ENCODE measurements at places on chromosomes 6 and 20. TPM values are rescaled to one million over a fixed set of nuclear protein-coding genes. Genes with fewer than 3 reads are reported as not detected.

Gene KIAA1586
- total RNA-seq = 8.8 TPM

Gene L3MBTL1
- total RNA-seq = 5.5 TPM

Gene HLA-DQA1
- total RNA-seq = 7.7 TPM

Gene VWA7
- total RNA-seq = 6.2 TPM

Gene ZFP64
- total RNA-seq = 6.7 TPM

Gene NRM
- 5.3 TPM for total RNA-seq

Gene TMEM200A
- total RNA-seq = 0.29 TPM

GRCh38 chr20:4942331-4942730, 59.0 kb downstream of the SLC23A2 start:
- DNase-seq = no peak

DNA sequence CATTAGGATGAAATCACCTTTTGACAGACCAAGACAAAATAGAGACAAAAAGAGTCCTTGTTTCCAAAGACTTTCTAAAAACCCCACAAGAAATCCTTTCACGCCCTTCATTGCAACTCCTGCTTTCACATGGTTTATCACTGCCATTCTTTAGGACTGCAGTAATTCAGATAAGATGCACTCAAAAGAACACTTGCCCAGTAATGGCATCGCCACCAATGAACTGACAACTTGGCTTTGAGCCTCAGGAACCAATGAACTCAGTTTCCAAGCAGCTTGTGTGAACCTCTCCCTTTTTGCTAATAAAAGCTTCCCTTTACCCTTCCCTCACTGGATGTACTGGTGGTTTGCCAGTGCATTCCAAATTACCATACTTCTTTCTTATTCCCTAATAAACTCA, 21.8 kb downstream of the OSTM1 start:
- no peak for DNase-seq

GRCh38 chr20:42531508-42531961, 658.2 kb downstream of the PTPRT start:
- DNase-seq = no peak

DNA sequence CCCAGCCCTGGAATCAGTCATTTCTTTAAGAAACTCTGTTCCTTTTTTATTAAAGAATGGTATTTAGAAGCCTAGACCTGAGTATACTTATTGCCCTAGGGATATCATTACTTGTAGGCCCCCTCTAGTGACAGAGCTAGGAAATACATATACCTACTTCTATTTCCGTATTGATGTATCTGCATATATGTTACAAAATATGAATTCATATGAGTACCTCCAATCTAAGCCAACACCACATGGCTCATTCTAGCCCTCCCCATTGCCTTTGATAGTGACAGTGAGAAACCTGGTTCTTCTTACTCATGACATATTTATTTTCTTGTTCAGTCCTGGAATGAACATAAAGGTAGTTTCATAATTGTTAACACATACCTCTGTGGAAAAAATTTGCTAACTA, 137.2 kb downstream of the FARS2 start:
- no peak for DNase-seq

DNA sequence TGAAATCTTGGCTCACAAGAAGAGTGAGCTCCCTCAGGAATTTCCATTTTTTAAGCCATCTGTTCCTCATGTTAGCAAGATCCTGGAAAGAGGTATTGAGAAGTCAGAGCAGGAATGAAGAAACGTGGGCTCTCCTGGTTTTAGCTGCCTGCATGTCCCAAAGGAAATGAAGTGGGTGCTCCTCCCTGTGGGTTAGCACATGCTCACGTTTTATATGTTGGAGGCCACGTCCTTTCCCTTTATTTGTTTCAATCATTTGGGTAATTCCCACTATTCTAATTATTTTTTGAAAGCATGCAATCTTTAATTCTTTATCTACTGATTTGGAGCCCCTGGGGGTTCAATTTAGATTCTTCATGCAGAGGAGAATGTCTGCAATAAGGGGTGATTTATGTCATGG, 4.3 kb upstream of the MAP3K4 start:
- no peak for DNase-seq

DNA sequence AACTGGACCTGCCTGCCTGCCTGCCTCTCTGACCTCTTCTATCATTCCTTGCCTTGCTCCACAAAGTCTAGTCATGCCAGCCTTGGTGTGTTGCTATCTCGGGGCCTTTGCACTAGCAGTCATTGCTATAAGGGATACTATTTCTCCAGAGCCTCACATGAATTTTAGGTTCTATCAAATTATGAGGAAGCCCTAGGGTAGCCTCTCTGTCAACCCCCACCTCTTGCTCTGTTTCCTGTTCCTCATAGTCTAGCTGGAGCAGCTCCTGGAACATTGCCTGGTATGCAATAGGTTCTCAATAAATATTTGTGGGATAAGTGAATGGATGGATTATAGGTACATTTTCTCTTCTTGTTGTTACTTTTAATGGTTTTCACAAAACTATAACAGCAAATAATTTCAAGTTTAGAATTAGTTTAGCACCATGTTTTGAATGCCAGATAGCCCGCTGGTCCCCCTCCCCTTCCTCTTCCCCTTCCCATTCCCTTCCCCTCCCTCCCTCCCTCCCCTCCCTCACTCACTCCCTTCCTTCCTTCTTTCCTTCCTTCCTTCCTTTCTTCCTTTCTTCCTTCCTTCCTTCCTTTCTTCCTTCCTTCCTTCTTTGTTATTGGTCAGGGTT, 46.9 kb upstream of the DTNBP1 start:
- no peak for DNase-seq

DNA sequence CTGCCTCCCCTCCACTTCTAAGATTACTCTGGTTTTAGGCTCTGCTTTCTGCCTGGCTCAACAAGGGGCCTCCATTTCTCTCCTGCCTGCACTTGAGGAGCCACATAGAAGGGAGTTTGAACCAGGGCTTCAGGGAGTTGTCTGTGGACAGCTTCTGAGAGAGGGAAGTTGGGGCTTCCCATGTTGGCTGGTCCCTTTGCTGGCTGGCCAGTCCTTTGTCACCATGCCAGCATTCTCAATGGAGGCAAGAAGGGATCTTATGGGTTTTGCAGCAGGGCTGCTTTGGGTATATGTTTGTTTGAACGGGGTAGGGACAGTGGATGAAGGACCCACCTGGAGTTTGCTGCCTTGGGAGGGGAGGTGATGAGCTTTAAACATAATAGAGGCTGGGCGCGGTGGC, 124.9 kb downstream of the CARMIL1 start:
- DNase-seq = no peak

DNA sequence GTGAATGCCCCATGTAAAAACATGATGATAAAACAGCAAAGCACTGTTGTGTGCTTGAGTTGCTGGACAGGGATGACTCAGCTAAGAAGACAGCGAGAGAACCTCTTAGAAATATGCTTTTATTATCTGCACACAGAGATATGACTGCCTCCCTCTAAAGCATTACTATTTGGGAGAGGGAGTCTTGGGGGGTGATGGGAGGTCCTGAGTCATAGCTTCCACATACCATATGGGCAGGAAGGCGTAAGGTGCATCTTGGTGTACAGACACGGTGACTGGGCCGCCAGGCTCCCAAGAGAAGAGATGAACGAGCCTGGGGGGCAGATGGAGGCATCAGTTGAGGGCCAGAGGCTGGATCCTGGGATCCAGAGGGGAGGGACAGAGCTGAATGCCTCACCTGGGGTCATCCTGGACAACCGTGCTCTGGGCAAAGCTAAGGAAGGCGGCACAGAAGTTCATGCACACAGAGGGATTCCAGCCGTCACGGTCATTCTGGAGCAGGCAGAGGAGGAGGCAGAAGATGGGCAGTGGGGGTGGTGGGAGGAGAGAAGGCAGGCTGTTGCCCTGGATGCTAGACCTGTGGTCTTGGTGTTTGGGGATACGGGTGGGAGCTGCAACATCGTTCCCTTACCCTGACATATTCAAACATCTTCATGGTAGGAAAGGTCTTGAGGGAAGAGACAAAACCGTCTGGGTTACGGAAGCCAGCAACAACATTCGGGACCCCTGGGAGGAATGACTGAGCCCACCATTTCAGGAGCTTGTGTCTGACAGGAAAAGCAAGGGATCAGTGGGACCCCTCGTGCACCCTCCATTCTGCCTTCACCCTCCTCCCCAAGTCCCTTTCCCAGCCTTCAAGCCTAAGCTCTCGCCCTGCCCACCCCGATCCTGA, 2.0 kb downstream of the DXO start:
- no peak for DNase-seq

GRCh38 chr6:80446454-80447045, 340.1 kb downstream of the BCKDHB start:
- no peak for DNase-seq

- DNase-seq = no peak
Measured at GRCh38 chr6:111657146-111657545, 51.5 kb upstream of the TRAF3IP2 start.

DNA sequence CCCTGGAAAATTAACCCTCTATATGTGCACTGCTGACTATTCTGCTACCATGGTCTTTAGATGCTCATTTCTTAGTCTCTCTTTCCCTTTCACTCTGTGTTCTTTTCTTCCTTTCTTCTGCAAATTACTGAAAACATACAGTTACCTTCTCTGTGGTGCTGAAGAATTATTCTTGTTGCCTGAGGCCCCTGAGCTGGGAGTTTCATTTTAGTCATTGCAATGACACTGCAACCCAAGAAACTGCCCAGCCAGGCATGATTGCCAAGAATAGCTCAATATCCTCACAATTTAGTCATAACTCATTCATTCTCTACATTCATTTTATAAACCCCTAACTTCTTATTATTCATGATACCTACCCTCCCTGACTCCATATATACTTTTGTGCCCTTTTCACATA, 245.8 kb upstream of the RAB32 start:
- DNase-seq = no peak

DNA sequence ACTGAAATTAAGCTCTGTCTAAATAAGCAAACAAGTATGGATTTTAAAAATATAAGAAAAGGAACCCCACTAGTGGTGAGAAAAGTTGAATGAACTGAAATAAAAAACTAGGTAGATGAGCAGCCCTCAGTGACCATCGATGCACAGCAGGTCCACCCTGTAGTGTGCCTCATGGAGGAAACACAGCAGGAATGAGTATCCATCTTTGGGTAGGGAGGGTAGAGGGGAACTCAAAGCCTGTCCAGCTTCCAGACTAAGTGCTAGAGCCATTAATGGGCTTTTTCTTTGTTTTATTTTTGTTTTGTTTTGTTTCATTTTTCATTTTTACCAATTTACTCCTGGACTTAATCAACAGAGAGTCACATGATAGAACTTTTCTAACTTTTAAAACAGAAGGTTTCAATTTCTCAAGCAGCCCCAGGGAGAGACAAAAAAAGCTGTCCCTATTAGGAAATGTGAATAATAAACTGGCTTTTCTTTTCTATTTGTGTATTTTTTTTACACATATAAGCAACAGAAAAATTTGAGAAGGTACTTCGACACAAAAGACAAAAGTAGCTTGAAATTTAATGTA, 700.6 kb downstream of the HACE1 start:
- no peak for DNase-seq
